ENCODE measurements at places on chromosomes 3 and 15.
A peak's percentile ranks its signal among the peaks of the same experiment; 100 is the strongest.

- DNase-seq: no peak
These were observed 643 bp downstream of the MYO5A start for GRCh38 chr15:52527911-52528563.

DNA sequence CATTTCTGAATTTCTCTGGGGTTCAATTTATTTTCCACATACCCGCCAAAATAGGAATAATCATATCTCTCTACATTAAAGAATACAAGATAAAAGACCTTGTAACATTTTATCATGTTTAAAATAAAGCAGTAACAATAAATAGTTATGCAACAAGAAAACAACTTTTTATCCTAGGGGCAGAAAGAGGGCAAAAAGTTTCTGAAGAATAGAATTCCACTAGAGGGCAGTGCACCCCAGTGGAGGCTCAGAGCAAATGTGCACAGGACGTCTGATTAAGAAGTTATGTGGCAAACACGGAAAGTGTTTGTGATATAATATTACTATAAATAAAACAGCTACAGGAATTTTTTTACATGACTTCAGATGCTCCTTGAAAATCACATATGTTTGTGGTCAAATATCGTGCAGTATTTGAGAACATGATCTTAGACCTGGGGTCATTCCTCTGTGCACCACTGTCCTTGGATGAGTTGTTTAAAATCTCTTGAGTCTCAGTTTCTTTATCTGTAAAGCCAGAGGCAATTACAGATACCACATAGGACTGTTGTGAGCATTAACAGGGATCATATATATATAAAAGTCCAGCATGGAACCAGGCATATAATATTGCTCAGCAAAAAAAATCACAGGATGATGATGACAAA, 13.2 kb upstream of the PIK3R4 start:
- peak; percentile 30 for DNase-seq

GRCh38 chr3:103446953-103447629, 1012.3 kb downstream of the ZPLD1 start:
- DNase-seq: no peak

GRCh38 chr15:26032162-26032846, 169.2 kb upstream of the ATP10A start:
- no peak for DNase-seq

- DNase-seq: no peak
These were observed 47.0 kb downstream of the LRIG1 start for GRCh38 chr3:66453651-66454463.

GRCh38 chr3:123809597-123809996, 74.5 kb downstream of the MYLK start:
- no peak for DNase-seq

GRCh38 chr15:57444877-57445513, 68.7 kb downstream of the CGNL1 start:
- DNase-seq: no peak

GRCh38 chr3:126798521-126798920, 94.5 kb downstream of the CHCHD6 start:
- DNase-seq: no peak

Measured in CD4-positive, alpha-beta T cell treated with Interferon gamma for 1 hour (primary cell).